Transverse colon (tissue), 4 donors: ENCODE measurements at places on chromosomes 7 and 10. TPM values are rescaled to one million over a fixed set of nuclear protein-coding genes. Genes with fewer than 3 reads are reported as not detected.

ZNF804B gene
- not detected for total RNA-seq

PDE6C gene
- total RNA-seq: not detected

CPA2 gene
- total RNA-seq: not detected

MOGAT3 gene
- total RNA-seq: 56.9 TPM

HMX3 gene
- total RNA-seq: not detected

NPFFR1 gene
- total RNA-seq: not detected

PNLIPRP3 gene
- not detected for total RNA-seq

ASZ1 gene
- not detected for total RNA-seq

CCDC172 gene
- not detected for total RNA-seq

GRID2IP gene
- 1.1 TPM for total RNA-seq

ABCB1 gene
- total RNA-seq: 2.8 TPM

IL15RA gene
- total RNA-seq: 21.2 TPM

PRR15 gene
- total RNA-seq: 443 TPM

ACTA2 gene
- 450 TPM for total RNA-seq

ATRNL1 gene
- total RNA-seq: 4.4 TPM

NANOS1 gene
- total RNA-seq: 0.82 TPM

CHAT gene
- total RNA-seq: 3.8 TPM

PLPP4 gene
- total RNA-seq: not detected

CAMK2G gene
- 72.0 TPM for total RNA-seq

HIPK2 gene
- total RNA-seq: 40.3 TPM

YAE1 gene
- 22.9 TPM for total RNA-seq

AIMP2 gene
- total RNA-seq: 56.8 TPM

TAC1 gene
- total RNA-seq: not detected

VENTX gene
- total RNA-seq: 0.48 TPM

CALML5 gene
- not detected for total RNA-seq

RSPH10B2 gene
- total RNA-seq: 0.68 TPM

NUTM2A gene
- 0.80 TPM for total RNA-seq

OGDHL gene
- 2.2 TPM for total RNA-seq

PLXNA4 gene
- total RNA-seq: 1.1 TPM

COL28A1 gene
- 4.1 TPM for total RNA-seq

VPS26A gene
- total RNA-seq: 38.7 TPM

EPO gene
- total RNA-seq: not detected

GNGT1 gene
- total RNA-seq: not detected

EIF3B gene
- total RNA-seq: 87.6 TPM

RBM48 gene
- 13.2 TPM for total RNA-seq

HDAC9 gene
- 38.9 TPM for total RNA-seq

PKD2L1 gene
- total RNA-seq: not detected

OPN1SW gene
- total RNA-seq: not detected

SORBS1 gene
- 308 TPM for total RNA-seq
